Small intestine (tissue), 16 donors: ENCODE measurements at places on chromosomes 2 and 18. TPM values are rescaled to one million over a fixed set of nuclear protein-coding genes. Genes with fewer than 3 reads are reported as not detected.

GRCh38 chr2:58959996-58960395 lies 718.9 kb upstream of the FANCL start:
- H3K36me3 ChIP-seq = no peaks in the 10 kb centered on the region
- no peak overlapping the region for H3K4me3 ChIP-seq
- DNase-seq = no peak
- H3K27me3 ChIP-seq = no peaks in the 10 kb centered on the region
- no peaks in the 10 kb centered on the region for H3K4me1 ChIP-seq
- H3K27ac ChIP-seq = no peak overlapping the region

GRCh38 chr2:240972201-240972600 lies 26.2 kb upstream of the SNED1 start:
- no peak for DNase-seq
- H3K4me3 ChIP-seq = no peak overlapping the region
- H3K4me1 ChIP-seq = no peaks in the 10 kb centered on the region
- H3K27me3 ChIP-seq = no peaks in the 10 kb centered on the region
- no peaks in the 10 kb centered on the region for H3K36me3 ChIP-seq

ABCG5 gene
- 242 TPM for polyA plus RNA-seq

KLHL41 gene
- polyA plus RNA-seq = 9.3 TPM

CYP26B1 gene
- polyA plus RNA-seq = 6.2 TPM

MYOM1 gene
- 7.9 TPM for polyA plus RNA-seq

DNA sequence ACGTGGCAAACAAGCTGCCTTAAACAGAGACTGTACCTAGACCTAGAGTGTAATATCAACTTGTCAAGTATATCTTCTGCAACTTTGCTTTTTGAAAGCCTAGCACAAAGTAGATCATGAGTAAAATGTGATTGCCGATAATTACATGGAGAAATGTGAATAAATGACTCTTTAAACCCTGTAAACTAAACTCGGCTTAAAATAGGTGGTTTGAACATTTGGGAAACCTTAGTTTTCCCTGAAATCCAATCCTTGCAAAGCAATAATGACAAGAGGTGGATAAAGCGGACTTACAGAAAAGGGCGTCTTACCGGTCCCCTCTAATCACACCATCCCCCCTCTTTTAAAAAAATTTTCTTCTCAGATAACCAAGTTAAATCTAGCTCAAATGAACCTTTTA lies 549 bp upstream of the PSMD14 start:
- H3K4me1 ChIP-seq = peaks cover 6% of the 10 kb centered on the region
- H3K36me3 ChIP-seq = no peaks in the 10 kb centered on the region
- no peaks in the 10 kb centered on the region for H3K27me3 ChIP-seq
- H3K4me3 ChIP-seq = peak overlapping the region; percentile 68

DNA sequence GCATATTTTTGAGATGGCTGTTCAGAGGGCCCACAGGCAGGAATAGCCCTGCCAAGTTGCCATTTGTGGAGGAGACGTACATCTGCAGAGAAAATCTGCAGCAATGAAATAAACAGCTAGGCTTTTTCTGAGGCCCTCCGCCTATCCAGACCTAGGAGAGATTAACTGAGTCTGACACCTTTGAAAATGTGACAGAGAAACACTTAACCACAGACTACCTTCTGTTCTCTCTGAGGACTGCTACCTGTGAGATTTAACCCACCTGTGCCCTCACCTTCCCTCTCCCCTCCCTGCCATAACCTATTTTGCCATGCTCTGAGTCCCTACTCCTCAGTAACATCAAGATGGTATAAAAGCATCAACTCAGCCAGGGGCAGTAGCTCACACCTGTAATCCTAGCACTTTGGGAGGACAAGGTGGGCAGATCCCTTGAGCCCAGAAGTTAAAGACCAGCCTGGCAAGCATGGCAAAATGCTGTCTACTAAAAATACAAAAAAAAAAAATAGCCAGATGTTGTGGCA lies 160.3 kb downstream of the TGIF1 start:
- no peak overlapping the region for H3K27ac ChIP-seq
- no peaks in the 10 kb centered on the region for H3K36me3 ChIP-seq
- H3K4me3 ChIP-seq = no peak overlapping the region

- no peaks in the 10 kb centered on the region for H3K36me3 ChIP-seq
- no peak for DNase-seq
- no peaks in the 10 kb centered on the region for H3K27me3 ChIP-seq
These were observed 222.1 kb downstream of the ETAA1 start for GRCh38 chr2:67619204-67619603.

FNDC4 gene
- not detected for polyA plus RNA-seq

GRCh38 chr2:2875831-2876230 lies 501.8 kb downstream of the EIPR1 start:
- no peaks in the 10 kb centered on the region for H3K4me1 ChIP-seq
- no peak for DNase-seq
- H3K27ac ChIP-seq = no peak overlapping the region
- no peaks in the 10 kb centered on the region for H3K36me3 ChIP-seq
- no peaks in the 10 kb centered on the region for H3K27me3 ChIP-seq
- H3K4me3 ChIP-seq = no peak overlapping the region

- no peak for DNase-seq
- H3K36me3 ChIP-seq = no peaks in the 10 kb centered on the region
- H3K4me3 ChIP-seq = no peak overlapping the region
- no peak overlapping the region for H3K27ac ChIP-seq
- no peaks in the 10 kb centered on the region for H3K4me1 ChIP-seq
- H3K27me3 ChIP-seq = peaks cover 5% of the 10 kb centered on the region
These were observed 251.0 kb upstream of the RAB12 start for GRCh38 chr18:8358033-8358765.

DNA sequence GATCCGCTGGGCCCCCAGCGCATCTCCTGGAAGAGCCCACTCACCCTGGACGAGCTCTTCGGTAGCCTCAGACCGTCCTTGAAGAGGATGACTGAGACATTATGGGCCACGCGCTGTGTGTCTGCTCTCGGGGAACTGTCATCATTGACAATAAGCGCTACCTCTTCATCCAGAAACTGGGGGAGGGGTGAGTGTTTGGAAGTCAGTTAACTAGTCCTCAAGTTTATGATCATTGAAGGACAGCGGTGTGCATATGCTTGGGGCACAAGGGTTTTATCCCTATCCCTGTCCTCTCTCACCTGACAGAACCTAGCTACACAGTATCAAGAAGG lies 586 bp downstream of the STK16 start:
- no peaks in the 10 kb centered on the region for H3K36me3 ChIP-seq
- no peak for DNase-seq
- H3K27me3 ChIP-seq = no peaks in the 10 kb centered on the region
- peak overlapping the region; percentile 91 for H3K4me3 ChIP-seq
- H3K4me1 ChIP-seq = peaks cover 21% of the 10 kb centered on the region

DNA sequence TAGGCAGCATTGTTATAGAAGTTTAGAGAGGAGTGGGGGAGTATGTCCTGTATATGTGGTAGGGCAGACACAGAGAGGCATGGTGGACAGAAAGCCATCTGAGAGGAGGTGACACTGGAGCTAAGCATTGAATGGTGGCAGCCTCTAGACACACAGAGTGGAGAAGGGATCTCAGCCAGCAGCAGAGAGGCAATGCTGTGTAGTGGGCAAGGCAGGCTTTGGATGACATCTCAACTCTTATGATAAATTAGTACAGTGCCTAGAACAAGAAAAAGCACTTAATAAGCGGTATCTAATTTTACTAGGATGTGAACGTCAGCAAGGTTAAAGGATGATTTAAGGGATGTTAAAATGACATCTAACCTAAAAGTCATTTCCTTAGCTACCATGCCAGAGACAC lies 22.5 kb upstream of the CERS6 start:
- no peaks in the 10 kb centered on the region for H3K27me3 ChIP-seq
- H3K4me3 ChIP-seq = no peak overlapping the region
- H3K27ac ChIP-seq = no peak overlapping the region
- H3K4me1 ChIP-seq = peaks cover 5% of the 10 kb centered on the region
- H3K36me3 ChIP-seq = no peaks in the 10 kb centered on the region

DNA sequence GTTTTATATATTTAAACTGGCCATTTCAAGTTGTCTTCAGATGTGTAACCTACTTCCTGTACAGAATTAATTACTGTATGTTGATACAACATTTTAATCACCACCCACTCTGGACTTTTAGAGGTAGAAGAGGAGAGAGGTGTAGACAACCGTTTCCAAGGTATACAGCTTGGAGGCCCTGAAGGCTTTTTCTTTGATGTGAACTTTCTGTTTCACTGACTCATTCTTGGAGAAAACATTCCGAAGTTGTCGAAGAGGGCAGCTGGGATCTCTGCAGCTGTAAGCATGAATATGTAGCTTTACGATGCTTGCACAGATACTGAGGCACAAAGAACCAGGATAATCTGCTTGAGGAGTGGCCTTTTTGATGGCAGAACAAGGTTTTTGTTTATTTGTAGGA lies 137.0 kb downstream of the NCKAP5 start:
- H3K27me3 ChIP-seq = no peaks in the 10 kb centered on the region
- H3K27ac ChIP-seq = no peak overlapping the region
- DNase-seq = peak; percentile 43

DNA sequence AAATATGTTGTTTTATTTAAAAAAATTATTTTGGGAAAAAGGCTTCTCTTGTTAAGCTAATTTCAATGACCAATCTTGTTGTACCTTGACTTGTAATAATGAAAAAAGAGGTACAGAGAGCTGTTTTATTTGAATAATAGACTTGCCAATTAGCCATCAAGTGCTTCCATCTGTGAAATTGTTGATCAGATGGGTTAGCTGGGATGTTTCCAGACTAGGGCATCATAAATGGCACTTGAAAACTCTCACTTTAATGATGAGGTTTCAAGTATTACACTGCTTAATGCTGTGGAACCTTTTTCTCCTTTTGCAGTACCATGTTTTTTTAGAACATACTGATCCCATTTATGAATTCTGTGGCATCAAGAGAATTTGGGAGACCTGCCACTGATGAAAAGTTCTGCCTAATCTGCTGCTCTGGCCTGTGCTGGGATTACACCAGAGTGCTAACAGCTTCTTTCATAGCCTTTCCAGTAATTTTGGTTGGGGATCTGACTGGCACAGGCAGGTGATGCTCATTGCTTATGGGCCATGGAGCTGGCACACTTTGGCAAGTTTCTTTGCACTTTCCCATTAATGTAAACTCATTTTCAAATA lies 24.2 kb downstream of the PSMD14 start:
- no peaks in the 10 kb centered on the region for H3K36me3 ChIP-seq
- no peaks in the 10 kb centered on the region for H3K27me3 ChIP-seq
- H3K4me1 ChIP-seq = no peaks in the 10 kb centered on the region
- no peak overlapping the region for H3K27ac ChIP-seq

SATB2 gene
- 1.8 TPM for polyA plus RNA-seq

DNA sequence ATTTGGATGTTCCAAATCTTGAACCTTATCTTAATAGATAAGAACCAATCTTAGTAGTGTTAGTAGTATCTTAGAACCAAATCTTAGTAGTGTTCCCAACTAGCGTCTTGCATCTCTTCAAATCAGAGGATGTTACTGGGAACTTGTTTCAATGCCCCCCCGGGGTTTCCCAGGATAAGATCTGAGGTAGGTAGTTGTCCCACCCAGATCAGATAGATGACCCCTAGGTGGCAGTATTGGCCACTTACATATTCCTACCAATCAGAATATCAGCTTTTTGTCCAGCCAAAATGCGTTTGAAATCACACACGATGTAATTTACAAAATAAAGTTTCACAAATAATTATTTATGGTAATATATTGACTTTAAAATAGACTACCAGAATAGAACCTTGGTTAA lies 314.8 kb downstream of the MBD2 start:
- H3K36me3 ChIP-seq = no peaks in the 10 kb centered on the region
- no peak overlapping the region for H3K4me3 ChIP-seq
- no peaks in the 10 kb centered on the region for H3K27me3 ChIP-seq
- DNase-seq = no peak
- no peak overlapping the region for H3K27ac ChIP-seq

TSN gene
- 16.2 TPM for polyA plus RNA-seq

- H3K27ac ChIP-seq = no peak overlapping the region
- no peak for DNase-seq
- no peaks in the 10 kb centered on the region for H3K36me3 ChIP-seq
- H3K27me3 ChIP-seq = no peaks in the 10 kb centered on the region
These were observed 542.8 kb upstream of the ID2 start for GRCh38 chr2:8138923-8139667.

- no peak overlapping the region for H3K4me3 ChIP-seq
- DNase-seq = no peak
- H3K27me3 ChIP-seq = no peaks in the 10 kb centered on the region
- no peaks in the 10 kb centered on the region for H3K4me1 ChIP-seq
These were observed 47.7 kb upstream of the MEIS1 start for GRCh38 chr2:66387016-66387753.

DNA sequence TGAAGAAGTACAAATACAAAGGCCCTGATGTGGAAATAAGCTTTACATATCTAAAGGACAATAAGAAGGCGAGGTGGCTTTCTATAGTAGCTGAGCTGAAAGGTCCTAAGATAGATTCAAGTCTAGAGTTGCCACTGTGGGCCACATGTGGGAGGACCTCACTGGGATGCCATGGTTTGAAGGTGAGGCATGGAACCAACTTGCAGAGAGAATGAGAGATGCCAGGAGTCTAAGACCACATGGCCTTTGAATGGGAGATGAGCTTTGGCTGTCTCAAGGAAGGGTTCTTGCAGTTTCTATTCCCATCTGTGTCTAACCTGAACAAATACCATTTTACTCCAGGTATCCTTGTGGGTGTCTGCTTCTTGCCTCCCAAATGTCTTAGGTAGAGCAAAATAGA lies 53.6 kb downstream of the HNMT start:
- no peak overlapping the region for H3K27ac ChIP-seq
- H3K4me3 ChIP-seq = no peak overlapping the region
- no peaks in the 10 kb centered on the region for H3K36me3 ChIP-seq

- H3K4me3 ChIP-seq = no peak overlapping the region
- no peak for DNase-seq
- H3K27ac ChIP-seq = no peak overlapping the region
- no peaks in the 10 kb centered on the region for H3K36me3 ChIP-seq
- H3K27me3 ChIP-seq = no peaks in the 10 kb centered on the region
These were observed 177.1 kb upstream of the HAAO start for GRCh38 chr2:42969231-42970150.

NEU2 gene
- polyA plus RNA-seq = not detected

DNA sequence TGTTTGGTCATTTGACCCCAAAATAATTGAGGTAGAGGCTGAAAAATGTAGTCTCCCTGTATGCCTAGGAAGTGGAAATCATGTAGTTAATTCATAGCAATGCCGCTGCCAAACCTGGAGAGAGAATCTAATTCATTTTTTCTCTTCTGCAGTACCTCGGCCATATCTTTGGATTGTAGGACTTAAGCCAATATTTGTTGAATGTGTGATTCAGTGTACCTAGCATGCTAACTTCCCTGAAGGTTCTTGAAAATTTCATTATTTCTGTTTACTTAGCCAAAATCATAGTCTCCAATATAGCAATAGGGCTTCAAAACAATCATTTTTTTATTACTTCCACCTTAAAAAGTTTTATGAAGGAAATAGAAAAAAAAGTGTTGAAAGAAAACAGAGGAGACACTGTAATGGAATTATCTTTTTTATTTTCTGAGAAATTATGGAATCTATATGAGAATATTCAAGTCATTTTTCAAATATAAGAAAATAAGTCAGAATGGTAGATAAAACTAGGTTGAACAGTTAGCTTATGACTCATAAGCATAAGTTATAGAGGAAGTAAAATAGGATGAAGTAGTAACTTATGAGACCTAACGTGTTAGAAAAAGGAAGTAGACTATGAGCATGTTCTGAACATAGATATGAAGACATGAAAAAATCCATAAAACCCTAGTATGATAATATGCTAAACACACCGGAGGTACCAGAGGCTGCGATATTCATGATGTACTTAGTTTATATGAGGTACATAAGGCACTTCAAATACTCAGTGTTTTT lies 35.2 kb upstream of the CDH19 start:
- no peak overlapping the region for H3K27ac ChIP-seq
- no peak overlapping the region for H3K4me3 ChIP-seq
- no peak for DNase-seq
- no peaks in the 10 kb centered on the region for H3K36me3 ChIP-seq
- H3K27me3 ChIP-seq = no peaks in the 10 kb centered on the region
- H3K4me1 ChIP-seq = no peaks in the 10 kb centered on the region

GRCh38 chr18:48123941-48124340 lies 193.5 kb upstream of the SMAD2 start:
- no peaks in the 10 kb centered on the region for H3K27me3 ChIP-seq
- H3K4me3 ChIP-seq = no peak overlapping the region
- H3K36me3 ChIP-seq = no peaks in the 10 kb centered on the region
- no peaks in the 10 kb centered on the region for H3K4me1 ChIP-seq
